Stimulated activated CD4-positive, alpha-beta T cell treated with anti-CD3 and anti-CD28 coated beads, Interleukin-15, amount 100 ng/mL, for 1 hour (primary cell): ENCODE measurements at places on chromosomes 3 and 15.

DNA sequence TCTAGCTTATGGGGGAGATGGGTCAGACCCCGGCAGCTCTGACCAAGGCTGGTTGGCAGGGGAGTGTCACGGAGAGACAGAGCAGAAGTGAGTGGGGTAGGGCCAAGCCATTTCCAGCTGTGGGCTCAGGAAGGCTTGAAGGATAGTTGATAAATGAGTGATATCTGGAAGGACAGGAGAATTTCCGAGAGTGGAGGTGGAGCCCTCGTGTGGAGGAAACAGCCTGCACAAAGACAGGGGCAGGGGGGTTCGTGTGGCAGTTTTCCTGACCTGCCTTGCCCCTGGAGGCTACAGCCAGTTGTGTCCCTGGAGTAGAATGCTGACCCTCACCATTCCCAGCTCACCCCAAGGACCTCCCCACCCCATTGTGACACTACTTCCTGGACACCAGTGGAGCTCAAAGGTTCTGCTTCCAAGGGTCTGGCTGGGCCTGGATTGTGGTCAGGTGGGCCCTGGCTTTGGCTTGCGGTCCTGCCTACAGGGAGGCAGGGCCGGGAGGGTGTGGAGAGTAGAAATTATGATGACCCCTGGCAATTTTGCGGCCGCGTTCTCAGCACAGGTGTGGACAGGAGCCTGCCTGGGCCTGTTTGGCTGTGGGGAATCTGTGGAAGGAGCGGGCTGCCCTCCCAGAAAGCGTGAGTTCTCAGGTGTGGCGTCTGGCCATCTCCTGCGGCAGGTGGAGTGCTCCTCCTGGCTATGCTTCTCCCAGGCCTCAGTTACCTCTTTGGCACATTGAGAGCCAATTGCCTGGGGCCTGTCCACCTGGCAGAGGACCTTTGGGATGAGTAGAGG is at the start of gene SLC22A14:
SLC22A14 (plus strand) TSS at position 400 of the 792 bp plus-strand sequence. CDS start 23,733 bp downstream, outside the sequence.
- DNase-seq: no peak

- DNase-seq: no peak
Measured at GRCh38 chr3:23292432-23292831, 89.3 kb downstream of the UBE2E2 start.

DNA sequence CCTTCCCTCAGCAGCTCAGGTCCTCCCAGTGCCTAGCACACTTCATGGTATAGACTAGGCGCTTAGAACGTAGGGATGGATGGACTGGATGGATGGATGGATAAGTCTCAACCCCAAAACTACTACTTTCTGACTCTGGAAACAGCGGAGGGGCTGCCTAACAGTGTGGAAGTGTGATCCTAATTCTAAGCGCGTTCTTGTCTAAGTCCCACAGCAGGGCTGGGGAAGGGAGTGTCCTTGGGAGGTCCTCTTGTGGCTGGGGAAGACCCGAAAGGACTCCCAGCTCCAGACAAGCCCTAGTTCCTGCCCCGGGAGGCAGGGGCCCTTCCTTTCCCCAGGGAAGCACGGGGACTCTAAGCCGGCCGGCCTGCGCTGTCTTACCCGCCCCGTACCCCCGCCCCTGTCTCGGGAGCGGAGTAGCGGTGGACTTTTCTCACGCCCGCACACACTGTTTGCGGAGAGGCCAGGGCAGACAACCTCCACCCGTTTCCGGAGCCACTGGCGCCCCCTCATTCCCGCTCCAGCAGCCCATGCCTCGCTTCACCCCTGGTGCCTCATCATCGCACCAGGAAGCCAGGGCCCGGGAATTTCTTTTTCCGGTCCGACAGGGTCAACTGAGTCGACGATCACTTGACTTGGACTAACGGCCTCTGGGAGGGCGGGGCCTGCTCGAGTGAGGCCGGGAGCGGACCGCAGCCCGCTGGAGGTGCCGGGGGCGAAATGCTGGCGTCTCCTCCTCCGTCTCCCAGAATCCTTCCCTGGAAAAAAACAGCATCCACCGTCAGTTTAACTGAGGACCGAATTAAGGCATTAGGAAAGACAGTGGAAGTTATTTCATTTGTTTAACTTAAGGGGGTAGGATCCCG is 133.3 kb downstream of the TBC1D2B start:
- peak; percentile 21 for DNase-seq

DNA sequence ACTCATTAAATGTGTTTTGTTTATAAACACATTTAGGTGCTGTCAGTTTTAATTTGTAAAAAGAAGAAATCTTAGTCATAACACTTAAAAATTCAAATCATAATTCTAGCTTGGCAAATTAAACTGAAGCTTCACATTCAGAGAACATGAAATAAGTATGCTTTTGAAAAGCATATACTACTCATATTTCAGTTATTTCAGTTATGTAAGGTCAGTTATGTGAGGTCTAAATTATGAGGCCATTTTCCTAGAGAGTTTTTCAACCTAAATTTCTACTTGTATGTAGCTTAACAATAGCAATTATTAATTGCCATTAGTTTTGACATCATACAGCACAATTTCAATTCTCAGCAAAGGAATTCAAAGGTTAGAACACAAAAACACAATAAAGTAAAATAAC is 465.0 kb downstream of the PLOD2 start:
- DNase-seq: no peak

DNA sequence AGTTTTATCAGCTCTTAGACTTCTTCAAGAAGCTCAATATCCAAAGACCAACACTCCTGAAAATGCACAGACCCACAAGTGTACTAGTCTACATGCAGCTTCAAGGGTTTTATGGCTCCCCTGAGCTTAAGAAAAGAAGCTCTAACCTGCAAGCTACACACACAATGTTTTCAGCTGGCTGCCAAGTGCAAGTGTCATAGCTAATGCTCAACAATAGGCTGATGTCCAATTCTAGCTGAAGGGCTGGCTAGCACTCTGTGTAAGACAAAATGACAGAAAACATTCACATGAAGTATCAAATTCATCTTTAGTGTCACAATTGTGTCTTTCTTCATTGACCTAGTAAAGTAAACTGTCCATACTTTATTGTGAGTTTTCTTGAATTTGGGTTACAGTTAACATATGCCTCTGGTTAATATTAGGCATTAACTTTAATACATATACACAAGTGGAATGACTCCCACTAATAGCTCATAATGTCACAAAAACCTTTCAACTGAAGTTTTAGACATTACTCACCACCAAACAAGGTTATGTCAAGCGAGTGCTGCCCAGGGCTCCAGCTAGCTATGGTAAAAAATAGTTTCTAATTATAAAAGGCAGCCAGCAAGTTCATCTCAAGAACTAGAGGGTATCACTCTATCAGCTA is 15.1 kb downstream of the ABI3BP start:
- no peak for DNase-seq

DNA sequence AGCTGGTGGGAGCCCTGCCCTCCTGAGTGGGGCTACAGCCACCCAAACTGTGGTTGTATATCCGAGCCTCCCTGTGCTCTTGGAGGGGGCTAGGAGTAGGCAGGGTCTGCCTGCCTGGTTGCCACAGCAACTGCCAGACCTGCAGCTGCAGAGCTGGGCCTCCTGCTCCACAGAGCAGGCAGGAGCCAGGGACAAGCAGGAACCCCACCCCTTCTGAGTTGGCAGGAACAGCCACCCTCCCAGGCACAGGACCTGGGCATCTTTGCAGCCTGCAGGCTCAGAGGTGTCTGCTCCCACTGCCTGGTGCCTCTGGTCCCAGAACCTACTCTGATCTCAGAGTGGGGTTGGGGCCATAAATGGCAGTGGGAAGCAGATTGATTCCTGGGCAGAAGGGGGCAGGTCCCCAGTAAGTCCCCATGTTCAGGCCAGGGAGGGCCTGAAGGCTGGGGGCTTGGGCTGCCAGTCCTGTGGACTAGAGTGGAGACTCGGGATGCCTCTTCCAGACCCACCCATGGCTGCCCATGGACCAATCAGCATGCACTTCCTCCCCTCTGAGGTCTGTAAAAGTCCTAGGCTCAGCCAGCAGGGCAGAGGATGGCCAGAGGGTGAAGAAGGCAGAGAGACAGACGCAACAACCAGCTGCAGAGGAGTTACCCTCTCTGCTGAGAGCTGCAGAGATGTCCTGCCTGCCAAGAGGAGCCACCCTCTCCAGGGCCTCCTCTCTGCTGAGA is 10.3 kb upstream of the LRRC31 start:
- DNase-seq: no peak

GRCh38 chr15:47367726-47368390 is 349.4 kb upstream of the SEMA6D start:
- no peak for DNase-seq

DNA sequence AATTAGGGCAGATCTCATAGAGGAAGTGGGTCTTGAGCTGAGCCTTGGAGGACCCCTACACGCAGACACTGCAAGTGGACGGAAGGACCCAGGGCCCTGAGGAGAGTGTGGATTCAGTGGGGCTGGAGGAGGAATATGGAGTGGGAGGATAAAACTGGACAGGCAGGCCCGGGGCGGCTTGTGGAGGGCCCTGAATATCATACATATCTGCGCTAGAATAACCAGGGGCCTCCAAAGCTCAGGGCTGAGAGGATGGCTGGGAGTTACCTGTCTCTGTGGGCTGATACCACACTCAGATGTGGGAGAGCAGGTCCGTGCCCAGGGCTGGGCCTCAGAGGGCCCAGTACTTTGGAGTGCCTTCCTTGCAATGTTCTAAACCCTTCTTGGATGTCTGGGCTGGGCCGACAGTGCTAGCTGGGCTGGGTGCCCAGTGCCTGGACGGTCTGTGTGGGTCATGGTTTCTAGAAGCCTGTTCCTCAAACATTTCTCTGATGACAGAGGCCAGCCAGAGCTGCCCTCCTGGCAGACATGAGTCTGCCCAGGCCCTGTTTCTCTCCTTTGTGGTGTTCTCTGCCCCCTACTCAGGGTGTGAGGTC is 29.6 kb downstream of the CHRD start:
- DNase-seq: no peak

- no peak for DNase-seq
Measured at GRCh38 chr15:45157974-45158373, 28.2 kb downstream of the DUOX1 start.

DNA sequence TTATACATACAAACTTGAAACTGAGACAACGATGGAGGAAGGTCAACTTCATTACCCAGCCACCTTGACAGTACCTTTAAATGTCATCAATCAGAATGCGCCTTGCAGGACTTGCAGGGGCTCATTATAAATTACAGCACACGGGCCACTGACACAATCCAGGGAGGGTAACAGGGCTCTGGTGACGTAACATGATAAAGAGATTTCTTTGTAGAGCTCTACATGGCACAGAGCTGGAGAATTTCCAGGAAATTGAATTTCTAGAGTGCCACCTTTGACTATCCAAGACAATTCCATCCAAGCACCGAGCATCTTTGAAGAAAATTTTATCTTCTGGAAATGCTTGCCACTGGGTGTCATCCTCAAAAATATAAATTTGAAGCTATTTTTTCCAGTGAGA is 486.0 kb downstream of the FOXP1 start:
- DNase-seq: no peak

GRCh38 chr3:145032791-145033190 is 1061.2 kb downstream of the DIPK2A start:
- no peak for DNase-seq

DNA sequence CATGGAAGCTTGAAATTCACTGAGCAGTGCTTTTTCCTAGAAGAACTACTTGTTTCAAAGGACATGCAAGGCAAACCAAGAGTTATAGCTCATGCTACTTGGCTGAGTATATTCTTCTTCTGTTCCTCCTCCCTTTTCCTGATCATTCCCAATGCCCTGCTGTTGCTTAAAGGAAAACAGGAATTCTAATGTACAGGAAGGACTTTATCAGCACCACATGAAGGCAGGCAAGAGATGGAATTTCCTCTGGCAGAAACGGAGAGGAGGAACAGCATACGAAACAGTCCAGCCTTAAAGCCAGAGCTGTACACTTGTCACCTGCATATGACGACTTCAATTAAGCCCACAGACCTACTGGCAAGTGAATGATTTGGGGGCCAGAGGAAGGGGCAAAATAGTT is 15.7 kb downstream of the MEIS2 start:
- no peak for DNase-seq

DNA sequence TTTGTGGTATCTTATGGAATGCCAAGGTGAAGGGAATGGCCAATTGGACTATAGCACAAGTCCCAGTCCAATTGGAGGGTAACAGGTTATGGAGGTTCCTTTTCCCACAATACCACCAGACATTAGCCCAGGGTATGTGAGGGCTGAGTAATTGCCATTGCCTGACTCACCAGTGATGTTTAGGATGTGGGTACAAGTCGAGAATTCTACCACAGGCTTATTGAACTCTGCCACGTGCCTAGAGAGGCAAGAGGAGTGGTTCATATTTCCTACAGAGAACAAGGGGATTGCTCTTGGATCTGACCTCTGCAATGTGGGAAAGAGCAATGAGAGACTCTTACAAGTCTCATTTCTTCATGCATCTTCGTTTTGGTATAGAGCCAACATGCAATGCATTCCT is 85.0 kb upstream of the XCR1 start:
- no peak for DNase-seq

DNA sequence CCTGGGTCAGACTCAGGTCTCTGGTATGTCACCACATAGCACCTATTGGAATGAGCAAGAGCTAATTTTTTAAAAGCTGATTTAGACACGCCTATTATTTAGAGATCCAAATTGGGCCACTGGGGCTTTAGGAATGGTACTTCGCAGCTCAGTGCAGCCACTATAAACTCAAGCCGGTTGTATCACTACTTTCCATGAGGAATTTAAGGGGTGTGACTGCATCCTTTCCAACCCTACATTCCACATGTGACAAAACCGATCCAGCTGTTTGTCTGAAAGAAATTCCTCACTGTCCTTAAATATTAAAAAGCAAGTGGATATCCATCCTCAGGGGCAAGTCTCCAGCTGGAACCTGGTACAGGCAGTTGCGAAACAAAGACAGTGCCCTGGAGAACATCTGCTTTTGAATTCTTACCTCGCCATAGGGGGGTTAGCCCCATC is 12.8 kb downstream of the VGLL3 start:
- DNase-seq: no peak

- DNase-seq: no peak
Measured at GRCh38 chr15:92920595-92921161, 20.6 kb downstream of the CHD2 start.

GRCh38 chr3:109933576-109933975 is 596.2 kb upstream of the DPPA4 start:
- no peak for DNase-seq

GRCh38 chr3:188863999-188864406 is 307.8 kb upstream of the TPRG1 start:
- DNase-seq: no peak

DNA sequence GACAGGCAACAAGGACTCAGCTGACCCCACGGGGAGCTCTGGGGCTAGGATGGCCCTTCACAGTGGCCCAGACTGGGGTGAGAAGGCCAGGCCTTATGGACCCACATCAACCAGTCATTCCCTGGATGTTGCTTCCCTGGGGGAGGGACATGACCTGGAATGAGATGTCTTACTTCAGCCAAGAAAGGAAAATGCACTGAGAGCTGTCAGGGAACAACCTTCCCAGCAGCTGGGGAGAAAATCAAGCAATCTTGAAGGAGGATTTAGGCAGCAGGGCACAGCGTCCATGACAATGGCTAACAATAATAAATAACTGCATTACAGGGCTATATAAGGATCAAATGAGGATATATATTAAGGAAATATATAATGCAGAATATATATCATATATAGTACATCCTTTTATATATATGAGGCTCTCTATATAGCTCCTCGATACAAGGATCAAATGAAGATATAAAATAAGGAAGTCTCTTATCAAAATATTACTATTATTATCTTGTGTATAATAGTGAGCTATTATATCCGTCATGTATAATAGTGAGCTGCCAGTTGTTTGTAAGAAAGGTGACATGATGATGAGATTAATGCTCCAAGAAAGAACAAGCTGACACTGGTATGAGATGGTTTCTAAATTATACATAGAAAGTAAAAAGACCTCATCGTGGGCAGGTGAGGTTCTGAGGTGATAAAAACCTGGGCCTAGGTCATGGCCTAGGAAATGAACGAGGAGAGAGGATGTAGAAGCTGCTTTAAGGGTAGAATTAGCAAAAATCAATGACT is 117.8 kb upstream of the LIPC start:
- DNase-seq: no peak
